ENCODE measurements at places on chromosomes 6 and 20. TPM values are rescaled to one million over a fixed set of nuclear protein-coding genes. Genes with fewer than 3 reads are reported as not detected.

The TEAD3 gene
- 25.3 TPM for total RNA-seq

The MUC22 gene
- total RNA-seq = not detected

The NKAIN2 gene
- total RNA-seq = 0.42 TPM

The CYP24A1 gene
- not detected for total RNA-seq

The BEND6 gene
- total RNA-seq = 0.90 TPM

The CST2 gene
- total RNA-seq = not detected

The PLN gene
- total RNA-seq = 5.6 TPM

The C6orf120 gene
- 34.4 TPM for total RNA-seq

The RBPJL gene
- not detected for total RNA-seq

The CEBPB gene
- 434 TPM for total RNA-seq

The OGFR gene
- 47.3 TPM for total RNA-seq

The ESR1 gene
- total RNA-seq = 6.3 TPM

The BNIP5 gene
- total RNA-seq = not detected

GRCh38 chr6:130975325-130975724 lies 87.7 kb downstream of the EPB41L2 start:
- no peak for DNase-seq

GRCh38 chr6:34096814-34097213 lies 49.1 kb downstream of the GRM4 start:
- no peak for DNase-seq

GRCh38 chr6:138648127-138648526 lies 125.4 kb upstream of the CCDC28A start:
- DNase-seq = no peak

- no peak for DNase-seq
Measured at GRCh38 chr6:19876672-19877071, 39.5 kb downstream of the ID4 start.

DNA sequence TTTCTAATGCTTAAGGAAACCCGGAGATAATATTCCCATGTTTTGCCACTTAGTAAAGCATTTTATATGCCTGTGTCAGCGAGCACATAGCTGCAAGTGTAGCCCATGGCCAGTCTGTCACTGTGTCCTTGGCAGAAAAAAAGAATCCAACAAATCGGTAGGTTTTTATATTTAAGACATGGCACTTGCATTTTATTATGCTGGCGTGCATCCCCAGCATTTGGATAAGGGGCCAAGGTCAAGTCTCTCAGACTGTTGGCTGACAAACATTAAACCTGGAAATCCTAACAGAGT lies 1.2 kb upstream of the ZNF184 start:
- no peak for DNase-seq

GRCh38 chr6:170124150-170124549 lies 166.7 kb downstream of the DLL1 start:
- DNase-seq = no peak

GRCh38 chr6:138991206-138991605 lies 3.2 kb upstream of the REPS1 start:
- no peak for DNase-seq

- DNase-seq = no peak
Measured at GRCh38 chr20:33092361-33092760, 12.9 kb downstream of the BPIFB4 start.

DNA sequence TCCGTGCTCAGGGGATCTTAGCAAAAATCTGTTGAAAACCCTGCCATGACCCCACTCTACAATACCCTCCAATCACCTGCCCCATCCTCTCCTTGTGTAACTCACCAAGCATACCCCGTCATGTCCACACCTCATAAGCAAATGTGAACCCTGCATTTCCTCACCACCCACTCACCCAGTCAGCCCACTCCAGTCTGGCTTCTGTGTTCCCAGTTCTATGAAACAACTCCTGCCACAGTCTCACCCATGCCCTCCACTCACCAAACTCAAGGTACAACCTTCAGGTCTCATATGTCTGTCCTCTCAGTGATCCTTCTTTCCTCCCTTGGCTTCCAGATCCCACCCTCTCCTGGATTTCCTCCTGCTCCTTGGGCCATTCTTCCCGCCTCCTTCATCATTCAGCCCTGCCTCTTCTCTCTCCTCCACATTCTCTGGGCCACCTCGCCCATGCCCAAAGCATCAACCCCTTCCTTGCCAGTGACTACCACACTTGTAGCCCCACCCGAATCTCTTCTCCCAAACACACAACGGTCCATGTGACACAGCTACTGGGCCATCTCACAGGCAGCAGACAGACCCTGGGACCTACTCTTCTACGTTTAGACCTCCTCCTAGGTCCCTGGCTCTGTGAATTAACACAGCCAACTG lies 8.8 kb downstream of the DDRGK1 start:
- no peak for DNase-seq

DNA sequence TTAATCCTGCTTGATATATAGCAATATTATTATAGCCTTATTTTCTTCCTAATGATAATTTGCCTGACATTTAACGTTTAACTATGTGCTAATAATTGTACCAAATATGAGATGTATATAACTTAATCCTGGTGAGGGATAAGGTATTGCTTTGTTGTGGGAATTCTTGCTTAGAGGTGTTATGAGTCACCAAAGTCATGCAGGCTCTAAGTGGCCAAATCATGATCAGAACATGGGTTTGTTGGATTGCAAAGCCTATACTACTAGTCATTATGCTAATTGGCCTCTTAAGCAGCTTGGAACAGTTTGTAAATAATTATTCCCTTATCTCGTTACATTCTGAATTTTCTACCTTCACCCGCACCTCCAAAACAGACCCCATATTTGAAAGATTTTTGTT lies 21.9 kb upstream of the C6orf141 start:
- DNase-seq = no peak

DNA sequence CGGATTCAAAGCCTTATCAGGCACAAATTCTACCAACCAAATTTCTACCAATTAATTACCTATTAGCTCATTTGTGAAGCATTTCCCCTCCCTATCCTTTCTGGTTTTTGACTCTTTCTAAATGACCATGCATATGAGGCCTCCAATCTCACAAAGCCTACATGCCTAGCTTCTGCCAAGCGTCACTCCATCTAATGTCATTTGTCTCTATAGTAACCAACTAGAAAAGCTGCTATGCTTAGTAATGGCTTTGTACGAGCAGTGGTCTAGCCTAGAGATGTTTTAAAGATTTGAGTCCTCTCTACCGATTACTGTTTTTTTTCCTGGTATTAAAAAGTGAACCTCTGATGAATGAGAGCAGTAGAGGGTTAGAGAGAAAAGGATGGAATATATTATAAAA lies 4.8 kb upstream of the ASF1A start:
- no peak for DNase-seq

- DNase-seq = no peak
Measured at GRCh38 chr6:159989492-159990480, 20.9 kb downstream of the IGF2R start.

DNA sequence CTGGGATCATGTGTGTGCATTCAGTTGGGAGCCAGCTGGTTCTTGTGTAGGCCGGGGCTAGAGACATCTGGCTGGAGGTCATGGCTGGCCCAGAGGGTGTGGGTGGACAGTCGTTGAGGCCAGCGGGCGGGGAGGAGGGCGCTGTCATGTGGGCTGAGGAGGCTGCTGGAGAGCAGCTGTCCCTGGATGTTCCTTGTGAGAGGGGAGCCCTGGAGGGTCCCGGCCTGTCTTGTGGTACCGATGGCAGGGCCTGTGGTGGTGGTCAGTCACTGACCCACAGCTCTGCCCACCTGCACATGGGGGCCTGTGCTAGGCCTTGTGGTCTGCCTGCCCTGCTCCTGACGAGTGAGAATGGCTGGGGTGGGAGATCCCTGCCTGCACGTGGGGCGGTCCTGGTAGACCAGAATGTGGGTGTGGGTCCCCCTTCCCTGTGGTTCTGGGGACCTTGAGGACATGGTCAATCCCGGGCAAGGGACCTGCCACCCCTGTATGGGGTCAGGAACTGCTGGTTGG lies 1.9 kb upstream of the C20orf204 start:
- no peak for DNase-seq

DNA sequence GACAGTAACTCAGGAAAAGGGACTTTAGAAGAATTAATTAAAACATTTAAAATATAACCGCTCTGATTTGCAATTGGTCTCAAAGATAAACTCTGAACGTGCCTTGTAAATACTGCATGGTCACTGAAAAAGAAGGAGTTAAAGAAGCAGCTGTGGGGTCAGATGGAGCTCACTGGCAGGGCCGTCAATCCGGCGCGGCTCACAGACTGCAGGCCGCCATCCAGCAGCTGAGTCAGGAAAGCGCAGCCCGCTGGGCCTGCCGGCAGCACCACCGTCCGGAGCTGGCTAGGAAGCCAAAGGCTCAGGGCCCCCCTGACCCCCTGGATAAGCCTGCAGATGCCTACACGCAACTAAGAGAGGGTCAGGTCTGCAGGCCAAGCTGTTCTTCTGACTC lies 54.2 kb upstream of the FRMD1 start:
- DNase-seq = peak; percentile 84

- no peak for DNase-seq
Measured at GRCh38 chr20:38875175-38875993, 50.8 kb upstream of the FAM83D start.

DNA sequence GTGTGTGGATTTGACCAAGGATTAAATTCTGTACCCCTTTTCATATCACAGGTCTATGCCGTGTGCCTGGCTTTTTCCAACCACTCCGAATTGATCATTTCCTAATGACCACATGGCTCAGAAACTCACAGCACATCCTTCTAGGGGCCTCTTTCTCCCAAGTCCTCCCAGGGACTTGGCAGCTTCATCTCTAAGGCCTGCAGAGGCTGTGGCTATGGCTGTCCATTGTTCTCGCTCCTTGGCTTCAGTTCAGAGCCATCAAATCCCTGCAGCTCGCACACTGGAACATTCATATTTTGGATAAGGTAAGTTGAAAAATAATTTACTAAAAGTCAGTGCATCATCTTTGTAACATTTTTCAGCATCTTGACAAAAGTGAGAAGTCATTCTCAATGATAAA lies 497.2 kb upstream of the CDH4 start:
- DNase-seq = no peak

DNA sequence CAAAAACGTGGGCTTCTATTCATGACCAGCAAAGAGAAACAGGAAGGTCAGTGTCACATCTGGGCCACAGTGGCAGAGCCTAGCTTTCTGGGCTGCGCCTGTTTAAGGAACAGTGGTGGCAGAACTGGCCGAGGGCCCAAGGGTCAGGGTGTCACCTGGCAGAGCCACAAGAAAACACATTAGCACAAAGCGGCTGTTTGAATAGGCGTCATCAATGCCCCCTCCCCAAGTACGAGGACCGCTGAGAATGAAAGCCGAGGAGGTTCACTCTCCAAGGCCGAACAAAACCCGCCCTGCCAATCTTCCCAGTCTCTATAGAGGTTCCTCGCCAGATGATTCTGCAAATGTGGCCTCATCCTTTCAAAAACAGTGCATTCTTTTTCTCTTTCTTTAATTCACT lies 125.2 kb upstream of the TRAF3IP2 start:
- DNase-seq = no peak

DNA sequence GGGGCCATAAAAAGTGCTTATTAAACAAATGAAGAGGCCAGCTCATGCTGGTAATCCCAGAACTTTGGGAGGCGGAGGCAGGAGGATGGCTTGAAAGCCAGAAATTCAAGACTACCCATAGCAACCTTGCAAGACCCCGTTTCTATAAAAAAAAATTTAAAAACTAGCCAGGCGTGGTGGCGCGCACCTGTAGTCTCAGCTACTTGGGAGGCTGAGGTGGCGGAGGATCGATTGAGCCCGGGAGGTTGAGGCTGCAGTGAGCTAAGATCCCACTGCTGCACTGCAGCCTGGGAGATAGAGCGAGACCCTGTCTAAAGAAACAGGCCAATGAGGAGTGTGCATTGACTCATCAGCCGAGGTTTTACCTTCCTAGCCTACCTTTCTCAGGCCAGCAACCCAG lies 15.2 kb downstream of the NPEPL1 start:
- no peak for DNase-seq

DNA sequence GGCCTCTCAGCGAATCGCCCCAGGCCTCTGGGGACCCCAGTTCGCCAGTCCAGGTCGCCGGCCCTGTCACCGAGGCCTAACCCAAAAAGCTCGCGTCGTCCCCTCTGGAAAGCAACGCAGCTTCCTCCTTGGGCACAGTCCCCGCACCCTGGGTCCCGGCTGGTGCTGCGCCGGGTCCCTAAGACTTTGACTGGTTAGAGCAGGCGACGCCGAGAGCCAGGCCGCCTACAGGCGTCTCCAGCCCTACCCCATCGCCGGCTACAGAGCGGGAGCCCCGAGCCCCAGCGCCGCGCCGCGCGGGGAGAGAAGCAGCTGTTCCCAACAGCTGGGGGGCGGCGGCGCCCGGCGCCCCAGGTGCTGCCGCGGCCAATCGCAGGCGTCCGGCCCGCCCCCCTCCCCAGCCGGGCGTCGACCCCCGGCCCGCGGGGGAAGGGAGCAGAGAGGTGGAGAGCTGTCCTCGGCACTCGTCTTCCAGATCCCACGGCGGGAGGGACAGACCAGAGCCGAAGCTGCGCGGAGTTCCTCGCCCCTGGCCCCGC lies 540 bp upstream of the RBM24 start:
- DNase-seq = no peak

DNA sequence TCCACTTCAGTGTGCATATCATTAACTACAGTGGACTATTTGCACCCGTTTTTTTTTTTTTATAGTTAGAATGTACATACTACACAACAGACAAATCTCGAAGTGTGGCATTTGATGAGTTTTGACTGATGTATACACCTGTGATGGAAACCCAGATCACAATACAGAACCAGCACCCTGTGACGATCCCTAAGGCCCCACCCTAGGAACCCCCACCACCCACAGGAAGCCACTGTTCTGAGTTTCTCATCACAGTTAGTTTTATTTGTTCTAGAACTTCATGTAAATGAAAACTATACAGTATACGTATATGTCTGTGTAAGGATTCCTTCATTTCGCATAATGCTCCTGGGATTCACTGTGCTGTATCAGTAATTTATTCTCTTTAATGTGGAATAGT lies 102.8 kb downstream of the IRF4 start:
- no peak for DNase-seq

- no peak for DNase-seq
Measured at GRCh38 chr6:109308018-109308492, 74.2 kb downstream of the CD164 start.

- no peak for DNase-seq
Measured at GRCh38 chr6:90714319-90714718, 127.4 kb upstream of the MAP3K7 start.

DNA sequence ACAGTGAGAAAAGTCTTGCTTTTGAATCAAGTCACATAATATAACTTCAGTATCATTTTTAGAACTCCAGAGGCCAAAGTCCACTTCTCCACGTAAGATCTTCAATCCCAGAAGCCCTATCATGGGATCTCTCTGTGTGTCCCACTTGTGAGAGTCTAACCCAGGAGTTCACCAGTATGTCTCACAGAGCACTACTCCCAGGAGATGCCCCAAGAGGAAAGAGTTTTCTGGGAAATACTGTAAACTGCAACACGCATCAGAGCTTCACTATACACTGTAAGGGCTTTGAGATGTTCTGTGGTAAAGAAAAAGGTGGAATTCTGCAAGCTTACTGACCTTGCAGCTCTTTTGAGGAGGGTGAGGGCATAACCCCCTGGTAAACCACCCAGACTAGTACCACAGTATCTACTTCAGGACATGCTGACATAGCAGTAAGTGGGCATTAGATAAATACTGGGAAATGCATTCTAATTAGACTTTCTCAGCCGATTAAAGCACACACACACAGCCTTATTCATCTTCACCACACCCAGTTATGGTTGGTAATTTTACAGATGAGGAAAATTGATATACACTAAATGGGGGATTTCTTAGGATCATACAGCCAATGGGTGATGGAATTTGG lies 12.3 kb downstream of the DCBLD1 start:
- DNase-seq = no peak

All from mesenteric fat pad (tissue), 1 donor.